AG09319 (cell line): ENCODE measurements at places on chromosomes 3 and 15.
A peak's percentile ranks its signal among the peaks of the same experiment; 100 is the strongest.

DNA sequence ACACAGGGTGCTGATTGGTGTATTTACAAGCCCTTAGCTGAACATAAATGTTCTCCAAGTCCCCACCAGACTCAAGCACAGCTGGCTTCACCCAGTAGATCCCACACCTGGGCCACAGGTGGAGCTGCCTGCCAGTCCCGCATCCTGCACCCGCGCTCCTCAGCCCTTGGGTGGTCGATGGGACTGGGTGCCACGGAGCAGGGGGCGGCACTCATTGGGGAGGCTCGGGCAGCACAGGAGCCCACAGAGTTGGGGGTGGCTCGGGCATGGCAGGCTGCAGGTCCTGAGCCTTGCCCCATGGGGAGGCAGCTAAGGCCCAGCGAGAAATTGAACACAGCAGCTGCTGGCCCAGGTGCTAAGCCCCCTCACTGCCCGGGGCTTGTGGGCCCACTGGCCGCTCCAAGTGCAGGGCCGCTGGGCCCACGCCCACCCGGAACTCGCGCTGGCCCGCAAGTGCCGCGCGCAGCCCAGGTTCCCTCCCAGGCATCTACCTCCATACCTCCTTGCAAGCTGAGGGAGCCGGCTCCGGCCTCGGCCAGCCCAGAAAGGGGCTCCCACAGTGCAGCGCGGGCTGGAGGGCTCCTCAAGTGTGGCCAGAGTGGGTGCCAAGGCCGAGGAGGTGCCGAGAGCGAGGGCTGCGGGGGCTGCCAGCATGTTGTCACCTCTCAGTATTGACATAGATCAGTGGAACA, 442.7 kb downstream of the OCA2 start:
- no peak for DNase-seq

- DNase-seq = peak; percentile 76
Measured at GRCh38 chr15:70062321-70062956, 35.3 kb downstream of the TLE3 start.

- no peak for DNase-seq
Measured at GRCh38 chr15:85832394-85832793, 37.7 kb upstream of the KLHL25 start.

- DNase-seq = no peak
Measured at GRCh38 chr3:168213920-168214319, 118.2 kb upstream of the GOLIM4 start.

DNA sequence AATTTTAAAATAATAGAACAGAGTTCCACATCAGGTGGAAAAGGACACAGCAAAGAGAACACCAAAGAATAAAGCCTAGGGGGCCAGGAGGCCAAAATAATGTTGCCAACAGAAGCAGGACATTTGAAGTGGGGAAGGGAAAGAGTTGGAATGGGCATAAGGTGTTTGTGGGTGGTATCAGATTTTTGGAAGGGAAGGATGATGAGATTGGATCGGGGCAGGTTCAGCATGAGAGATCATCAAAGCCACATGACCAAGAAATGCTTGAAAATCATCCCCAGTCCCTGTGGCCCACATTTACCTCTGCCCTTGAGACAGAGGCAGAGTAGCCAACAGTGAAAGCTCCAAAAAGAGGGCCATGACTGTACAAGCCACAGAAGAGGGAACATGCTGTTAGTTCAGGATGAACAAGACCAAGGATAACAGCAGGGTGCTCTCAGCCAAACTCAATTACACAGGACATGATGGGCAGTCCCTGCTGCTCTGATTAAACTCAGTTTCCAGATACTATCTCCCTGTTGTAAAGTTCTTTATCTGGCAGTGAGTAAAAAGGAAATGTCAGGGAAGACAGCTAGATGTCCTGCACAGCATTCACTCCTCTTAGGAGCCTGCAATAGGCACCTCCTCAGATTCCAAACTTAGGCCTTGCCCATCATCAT, 32.5 kb downstream of the RAB27A start:
- DNase-seq = no peak

DNA sequence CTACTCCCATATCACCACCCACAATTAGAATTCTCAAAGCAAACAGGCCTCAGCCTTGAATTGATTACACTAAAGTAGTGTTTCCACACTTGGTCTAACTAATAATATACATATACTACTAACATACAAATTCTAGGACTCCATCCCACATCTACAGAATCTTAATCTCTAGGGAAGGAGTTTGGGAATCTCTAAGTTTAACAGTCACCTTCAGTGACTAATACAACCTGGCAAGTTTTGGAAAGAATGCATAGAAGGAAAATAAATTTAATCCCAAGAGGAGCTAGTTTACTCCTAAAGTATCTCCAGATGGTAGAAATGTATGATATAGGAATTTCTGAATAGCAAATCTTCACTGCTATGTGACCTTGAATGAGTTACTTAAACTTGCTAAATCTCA, 9.1 kb downstream of the CLPX start:
- DNase-seq = no peak

DNA sequence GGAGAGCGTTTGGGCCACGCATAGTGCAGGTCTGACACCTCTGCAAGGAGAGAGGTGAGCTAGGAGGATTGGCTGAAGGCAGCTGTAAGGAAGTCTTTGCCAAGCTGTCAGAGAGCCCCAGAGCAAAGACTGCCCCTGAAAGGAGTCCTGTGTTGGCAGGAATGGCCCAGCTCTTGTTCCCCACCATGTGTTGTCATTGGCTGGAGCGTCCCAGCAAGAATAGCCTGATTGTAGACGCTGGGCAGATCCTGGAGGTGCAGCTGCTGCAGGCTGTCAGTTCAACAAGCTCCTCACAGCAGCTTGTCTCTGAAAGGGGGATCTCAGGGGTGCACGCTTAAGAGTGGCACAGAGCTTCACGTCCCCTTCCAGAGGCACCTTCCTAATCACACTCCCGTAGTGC, 237.6 kb downstream of the FEZF2 start:
- no peak for DNase-seq

GRCh38 chr15:99143655-99144610, 39.1 kb downstream of the SYNM start:
- peak; percentile 28 for DNase-seq

DNA sequence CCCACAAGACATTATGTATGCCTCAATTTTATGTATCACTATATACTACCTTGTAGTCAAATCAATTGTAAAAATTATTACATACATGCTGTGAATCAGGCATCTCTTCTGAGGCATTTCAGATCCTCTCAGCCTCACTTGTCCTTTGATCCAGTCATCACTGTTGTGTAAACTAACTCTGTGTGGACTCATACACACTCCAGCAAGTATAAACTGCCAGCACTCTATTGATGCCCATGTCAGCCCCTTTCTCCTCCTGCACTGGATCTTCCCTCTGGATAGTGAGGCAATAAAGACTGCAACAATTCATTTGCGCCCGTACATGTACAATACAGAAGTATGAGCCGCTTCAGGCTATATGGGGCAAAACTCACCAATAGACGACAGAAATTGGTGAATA, 364.7 kb upstream of the TGFBR2 start:
- DNase-seq = no peak

GRCh38 chr3:129318921-129319320, 40.3 kb downstream of the HMCES start:
- no peak for DNase-seq
